Epithelial cell of umbilical artery (primary cell): ENCODE measurements at places on chromosomes 1 and 21. TPM values are rescaled to one million over a fixed set of nuclear protein-coding genes. Genes with fewer than 3 reads are reported as not detected.

VANGL2 gene
- not detected in 2 replicates for total RNA-seq

LIX1L gene
- 17.3 and 20.1 TPM in 2 replicates for total RNA-seq

ARHGAP30 gene
- not detected in 2 replicates for total RNA-seq

C1QTNF12 gene
- 0.32 and 0.76 TPM in 2 replicates for total RNA-seq

SYNC gene
- 6.5 and 9.1 TPM in 2 replicates for total RNA-seq
